ENCODE measurements at places on chromosomes 7 and 10.
A peak's percentile ranks its signal among the peaks of the same experiment; 100 is the strongest.

DNA sequence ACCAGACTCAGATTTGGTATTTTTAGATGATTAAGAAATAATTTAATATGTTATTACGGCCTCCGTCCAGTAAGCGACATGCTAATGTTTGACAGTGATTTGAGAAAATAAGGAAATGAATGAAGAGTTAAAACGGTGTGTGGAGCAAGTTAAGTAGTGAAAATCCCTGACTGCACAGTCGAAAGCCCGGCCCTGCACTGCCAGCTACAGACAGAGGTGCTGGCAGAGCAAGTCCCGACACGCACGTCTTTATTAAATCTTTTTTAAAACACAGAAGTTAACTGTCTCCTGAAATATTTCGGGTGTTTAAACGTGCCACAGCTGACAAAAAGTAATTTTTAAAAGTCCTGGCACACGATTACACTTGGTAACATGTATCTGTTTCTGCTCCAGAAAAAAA lies 293.4 kb upstream of the RNF32 start:
- ATAC-seq = peak; percentile 54

DNA sequence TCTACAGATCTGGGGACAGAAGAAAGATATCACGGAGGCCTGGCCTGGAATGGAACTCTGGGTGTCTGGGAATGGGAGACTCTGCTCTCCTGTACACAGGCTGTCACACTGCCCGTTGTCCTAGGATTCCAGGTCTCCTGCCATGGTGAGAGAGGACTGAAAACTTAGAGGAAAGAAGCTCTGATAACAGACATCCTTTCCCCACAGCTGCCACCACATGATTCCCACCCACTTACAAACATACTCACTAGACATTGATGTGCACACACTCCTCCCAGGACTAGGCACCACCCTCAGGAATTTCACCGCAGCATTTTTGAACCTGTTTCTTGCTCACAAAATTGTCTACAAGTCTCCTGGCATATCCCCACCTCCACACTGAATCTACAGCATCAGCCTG lies 5.7 kb downstream of the ZNF92 start:
- ATAC-seq = peak; percentile 55

GRCh38 chr10:124928087-124928486 lies 13.8 kb upstream of the ZRANB1 start:
- ATAC-seq = no peak

DNA sequence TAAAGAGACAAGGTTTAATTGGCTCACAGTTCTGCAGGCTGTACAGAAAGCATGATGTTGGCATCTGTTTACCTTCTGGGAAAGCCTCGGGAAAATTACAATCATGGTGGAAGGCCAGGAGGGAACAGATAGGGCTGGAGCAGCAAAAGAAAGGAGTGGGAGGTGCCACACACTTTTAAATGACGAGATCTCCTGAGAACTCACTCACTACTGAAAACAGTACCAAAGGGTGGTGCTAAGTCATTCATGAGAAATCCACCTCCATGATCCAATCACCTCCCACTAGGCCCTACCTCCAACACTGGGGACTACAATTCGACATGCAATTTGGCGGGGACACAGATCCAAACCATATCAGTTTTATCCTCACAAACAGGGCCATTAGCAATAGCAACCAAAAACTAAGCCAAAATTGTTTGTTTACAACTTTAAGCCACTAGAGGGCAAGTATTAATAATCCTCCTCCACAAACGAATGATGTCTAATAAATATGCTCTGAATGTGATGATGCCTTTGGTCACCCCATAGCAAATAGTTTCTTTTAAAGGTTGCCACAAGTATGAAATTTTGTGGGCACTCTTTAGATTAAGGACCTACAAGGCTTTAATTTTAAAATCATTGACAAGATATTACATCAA lies 129.2 kb upstream of the NRBF2 start:
- peak; percentile 40 for ATAC-seq

GRCh38 chr7:85021101-85021704 lies 165.7 kb downstream of the SEMA3D start:
- ATAC-seq = peak; percentile 31

Measured in SK-N-SH treated with all-trans-retinoic acid at 6 μM for 48 hours (cell line).